ENCODE measurements at places on chromosomes 6 and 20.
A peak's percentile ranks its signal among the peaks of the same experiment; 100 is the strongest.

- DNase-seq: no peak
Observed at GRCh38 chr6:107506145-107506544, 16.2 kb downstream of the SOBP start.

DNA sequence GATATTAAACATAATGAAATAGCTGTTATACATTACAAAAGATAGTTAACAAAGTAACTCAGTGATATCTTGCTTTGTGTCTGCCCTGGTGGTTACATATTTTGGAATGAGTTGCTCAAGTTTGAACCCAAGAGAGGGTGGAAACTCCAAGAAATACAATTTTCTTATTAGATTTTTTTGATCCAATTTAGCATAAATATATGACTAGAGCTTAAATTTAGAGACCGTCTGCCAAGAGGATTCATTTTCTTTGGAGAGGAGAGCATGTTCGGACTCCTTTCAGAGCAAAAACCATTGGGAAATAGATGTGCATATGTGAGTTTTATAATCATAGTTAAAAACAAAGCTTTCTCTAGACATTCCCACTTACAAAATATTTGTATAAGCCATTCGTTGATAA lies 353.4 kb downstream of the EPM2A start:
- no peak for DNase-seq

- no peak for DNase-seq
Observed at GRCh38 chr6:125944434-125944816, 12.1 kb upstream of the HINT3 start.

DNA sequence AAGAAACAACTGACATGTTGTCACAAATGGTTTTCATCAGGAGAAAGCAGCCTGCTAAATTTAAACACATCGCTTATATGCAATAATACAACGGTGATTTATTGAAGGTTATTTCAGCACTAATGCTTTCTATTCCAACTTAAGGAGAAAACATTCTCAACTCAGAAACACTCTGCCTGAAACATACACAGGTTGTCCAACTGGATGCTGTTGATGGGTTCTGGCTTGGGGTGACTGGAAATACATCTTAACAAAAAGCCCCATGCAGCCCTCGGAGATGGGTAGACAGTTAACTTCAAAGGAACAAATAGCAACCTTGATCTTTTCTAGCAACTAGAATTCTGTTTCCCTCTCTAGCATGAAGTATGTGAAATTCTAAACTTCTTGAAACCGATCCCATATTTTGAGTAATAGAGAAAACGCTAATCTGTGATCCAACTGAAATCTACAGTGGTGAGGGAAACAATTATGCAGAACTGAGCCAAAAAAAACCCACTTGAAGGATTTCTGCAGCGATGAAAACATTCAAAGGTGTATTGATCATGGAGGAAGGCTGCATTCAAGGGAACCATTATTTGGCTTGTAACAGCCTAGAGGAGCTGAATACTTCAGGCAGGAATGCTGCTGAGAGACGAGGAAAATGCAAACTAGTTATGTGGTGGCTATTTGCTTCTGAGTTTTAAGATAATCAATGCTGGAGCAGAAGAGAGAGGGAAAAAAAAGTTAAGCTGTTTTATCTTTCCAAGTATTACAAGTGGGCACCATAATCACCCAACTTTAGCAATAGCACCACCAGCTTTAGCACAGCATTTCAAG lies 6.9 kb downstream of the ZMYND8 start:
- DNase-seq: no peak

- no peak for DNase-seq
Observed at GRCh38 chr6:68649669-68650068, 14.6 kb downstream of the ADGRB3 start.

- DNase-seq: no peak
Observed at GRCh38 chr6:12530345-12530744, 186.2 kb upstream of the PHACTR1 start.

DNA sequence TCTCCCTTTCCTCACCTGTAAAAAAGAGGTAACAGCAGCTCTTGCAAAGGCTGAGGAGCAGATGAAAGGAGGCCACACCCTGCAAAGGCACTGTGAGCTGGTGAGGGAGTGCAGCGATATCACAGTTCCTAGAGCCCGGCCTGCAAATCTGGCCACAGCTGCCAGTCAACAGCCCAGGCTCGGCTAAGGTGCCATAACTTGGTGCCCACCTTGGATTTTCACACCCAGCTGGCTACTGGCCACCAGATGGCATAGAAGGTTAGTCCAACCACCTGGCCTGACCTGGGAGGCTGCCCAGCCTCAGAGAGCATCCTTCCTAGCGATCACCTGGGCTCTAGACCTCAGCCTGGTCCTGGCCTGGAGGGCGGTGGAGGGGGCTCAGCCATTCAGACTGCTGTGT lies 46.8 kb downstream of the KCNB1 start:
- DNase-seq: no peak

GRCh38 chr6:134937426-134937825 lies 12.5 kb downstream of the ALDH8A1 start:
- no peak for DNase-seq

- DNase-seq: no peak
Observed at GRCh38 chr6:20808924-20809323, 274.7 kb downstream of the CDKAL1 start.

- DNase-seq: no peak
Observed at GRCh38 chr6:126188279-126188909, 151.5 kb upstream of the CENPW start.

DNA sequence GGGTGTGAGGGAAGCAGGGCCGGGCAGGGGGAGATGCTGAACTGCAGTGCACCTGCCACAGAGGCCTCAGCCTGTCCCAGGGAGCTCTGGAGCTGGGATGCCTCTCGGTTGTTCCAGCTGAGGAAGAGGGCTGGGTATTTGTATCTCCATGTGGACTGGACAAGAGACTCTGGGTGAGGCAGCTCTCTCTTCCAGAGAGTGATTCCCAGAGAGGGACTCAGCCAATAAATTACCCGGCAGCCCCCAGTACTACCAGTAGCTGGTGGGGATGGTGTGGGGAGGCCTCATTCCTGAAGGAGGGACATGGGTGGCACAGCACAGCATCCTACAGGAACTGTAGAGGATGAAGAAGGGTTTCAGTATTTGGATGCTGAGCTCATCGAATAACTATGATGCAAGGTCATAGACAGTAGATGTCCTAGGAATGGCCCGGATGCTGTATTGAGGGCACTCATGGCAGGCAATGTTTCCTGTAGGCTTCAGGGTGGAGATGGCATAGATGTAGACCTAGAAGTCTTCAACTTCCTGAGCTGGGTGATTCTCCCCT lies 1.4 kb downstream of the FGD2 start:
- DNase-seq: no peak

- DNase-seq: peak; percentile 0
Observed at GRCh38 chr6:26473758-26474438, 16.1 kb downstream of the BTN2A1 start.

DNA sequence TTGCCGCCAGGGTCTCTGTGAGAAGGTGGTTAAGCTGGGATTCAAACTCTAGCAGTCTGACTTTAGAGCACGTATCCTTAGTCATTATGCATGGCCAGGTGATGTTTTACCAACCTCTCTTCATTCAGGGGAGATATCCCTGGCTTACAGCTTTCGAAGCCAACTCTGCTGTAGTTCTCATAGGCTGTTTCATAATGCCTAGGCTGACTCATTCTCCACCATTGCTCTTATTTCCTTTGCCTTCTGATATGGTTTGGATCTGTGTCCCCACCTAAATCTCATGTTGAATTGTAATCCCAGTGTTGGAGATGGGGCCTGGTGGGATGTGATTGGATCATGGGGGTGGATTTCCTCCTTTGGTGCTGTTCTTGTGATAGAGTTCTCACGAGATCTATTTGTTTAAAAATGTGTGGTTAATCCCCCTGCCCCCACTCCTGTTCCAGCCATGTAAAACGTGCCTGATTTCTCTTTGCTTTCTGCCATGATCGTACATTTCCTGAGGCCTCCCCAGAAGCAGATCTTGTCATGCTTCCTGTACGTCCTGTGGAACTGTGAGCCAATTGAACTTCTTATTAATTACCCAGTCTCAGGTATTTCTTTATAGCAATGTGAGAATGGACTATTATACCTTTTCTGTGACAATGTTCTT lies 94.6 kb upstream of the MAN1A1 start:
- no peak for DNase-seq

DNA sequence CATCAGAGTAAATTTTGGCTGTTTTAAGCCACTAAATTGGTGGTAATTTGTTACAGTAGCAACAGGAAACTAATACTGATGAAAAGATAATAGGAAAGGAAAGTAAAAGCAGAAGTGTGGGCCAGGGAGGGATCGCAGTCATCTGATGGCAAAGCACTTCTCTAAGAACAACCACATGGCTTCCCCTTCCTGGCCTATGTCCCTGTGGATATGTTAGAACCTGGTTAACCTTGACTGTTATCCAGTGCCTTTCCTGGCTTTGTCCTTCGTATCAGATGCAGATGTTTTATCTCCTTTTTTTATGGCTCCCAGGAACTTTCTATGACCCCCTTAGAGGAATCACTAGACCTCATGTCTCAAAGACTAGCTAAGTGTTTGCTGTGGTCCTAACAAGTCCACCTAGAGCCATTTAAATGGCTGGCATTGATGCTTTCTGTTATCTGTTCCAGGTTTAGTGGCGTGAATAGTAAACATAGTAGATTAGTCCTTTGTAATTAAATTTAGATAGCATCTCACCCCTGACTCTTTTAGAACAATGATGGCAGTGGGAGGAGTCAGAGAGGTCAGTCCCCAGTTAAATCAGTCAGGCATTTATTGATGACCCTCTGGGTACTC lies 79.2 kb upstream of the PHACTR2 start:
- DNase-seq: no peak

DNA sequence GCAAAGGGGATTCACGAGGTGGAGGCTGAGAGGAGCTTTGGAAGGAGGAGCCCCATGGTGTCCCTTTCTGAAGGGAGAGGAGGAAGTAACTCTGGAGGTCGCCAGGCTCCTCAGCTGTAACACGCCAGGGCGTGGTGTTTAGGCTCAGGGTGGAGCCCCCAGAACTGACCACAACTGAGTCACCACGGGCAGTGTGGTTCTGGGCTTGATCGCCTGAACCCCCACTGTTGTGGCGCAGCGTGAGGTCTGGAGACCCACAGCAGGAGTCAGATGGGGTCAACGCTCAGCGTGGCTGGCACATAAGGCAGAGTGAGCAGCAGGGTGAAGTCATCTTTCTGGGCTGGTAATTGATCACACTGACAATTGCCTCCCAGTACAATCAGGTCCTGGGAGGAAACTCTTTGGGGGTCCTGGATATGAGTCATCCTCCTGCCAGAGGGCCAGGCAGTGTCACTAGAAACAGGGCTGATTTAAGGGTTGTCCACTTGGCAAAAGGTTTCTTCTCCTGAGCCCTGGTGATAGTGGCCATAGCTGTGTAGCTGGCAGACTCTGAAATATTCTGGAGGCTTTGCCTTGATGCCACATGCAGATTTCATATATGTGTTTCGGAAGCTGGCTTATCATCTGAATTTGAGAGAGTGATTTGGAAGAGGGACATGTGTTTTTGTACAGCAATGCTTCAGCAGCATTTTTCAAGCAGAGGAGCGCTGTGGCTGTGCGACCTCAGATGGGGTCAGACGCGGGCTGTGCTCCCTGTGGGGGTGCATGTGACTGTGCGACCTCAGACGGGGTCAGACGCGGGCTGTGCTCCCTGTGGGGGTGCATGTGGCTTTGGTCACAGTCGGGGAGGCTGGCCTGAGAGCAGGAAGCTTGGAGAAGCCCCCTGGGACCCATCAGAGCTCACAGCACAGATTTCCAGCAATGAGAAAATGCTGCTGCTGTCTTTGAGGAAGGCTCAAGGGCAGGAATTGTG lies 50.0 kb downstream of the SYNJ2 start:
- no peak for DNase-seq

DNA sequence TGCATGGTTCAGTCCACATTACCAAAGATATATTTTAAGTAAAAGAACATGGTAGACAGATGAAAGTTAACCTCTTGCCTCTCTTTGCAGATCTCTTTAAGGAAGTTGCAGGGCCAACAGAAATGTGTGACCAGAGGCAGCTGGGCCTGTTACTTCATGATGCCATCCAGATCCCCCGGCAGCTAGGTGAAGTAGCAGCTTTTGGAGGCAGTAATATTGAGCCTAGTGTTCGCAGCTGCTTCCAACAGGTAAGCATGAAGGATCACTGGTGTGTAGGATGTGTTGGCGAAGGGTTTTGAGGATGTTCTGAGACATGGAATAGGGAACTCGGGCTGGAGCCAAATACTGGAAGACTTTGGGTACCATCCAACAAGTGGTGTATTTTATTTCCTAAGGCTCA lies 508.6 kb downstream of the UTRN start:
- no peak for DNase-seq

DNA sequence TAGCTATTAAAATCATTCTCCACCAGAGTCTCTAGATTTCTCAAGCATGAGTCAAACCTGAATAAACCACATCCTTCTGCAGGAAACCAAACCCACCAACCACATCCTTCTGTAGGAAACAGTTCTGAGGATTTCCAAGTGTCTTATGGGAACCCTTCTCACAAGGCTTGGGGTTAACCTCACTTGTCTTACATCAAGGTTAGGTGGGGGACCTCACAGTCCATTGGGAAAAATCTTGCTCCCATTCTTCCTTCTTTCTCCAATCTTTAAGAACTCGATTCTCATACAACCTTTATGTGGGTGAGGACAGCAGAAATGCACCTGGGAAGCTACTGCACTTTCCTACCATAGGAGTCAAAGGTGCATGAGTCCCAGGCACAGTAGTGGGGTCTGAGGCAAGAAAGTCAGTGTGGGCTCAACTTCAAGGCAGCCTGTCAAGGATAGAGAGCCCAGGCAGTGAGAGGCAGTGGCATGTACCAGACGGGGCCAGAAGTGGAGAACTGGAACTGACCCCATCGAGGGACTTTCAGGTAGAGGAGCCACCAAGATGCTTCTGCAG lies 114.5 kb downstream of the SLC22A3 start:
- no peak for DNase-seq

DNA sequence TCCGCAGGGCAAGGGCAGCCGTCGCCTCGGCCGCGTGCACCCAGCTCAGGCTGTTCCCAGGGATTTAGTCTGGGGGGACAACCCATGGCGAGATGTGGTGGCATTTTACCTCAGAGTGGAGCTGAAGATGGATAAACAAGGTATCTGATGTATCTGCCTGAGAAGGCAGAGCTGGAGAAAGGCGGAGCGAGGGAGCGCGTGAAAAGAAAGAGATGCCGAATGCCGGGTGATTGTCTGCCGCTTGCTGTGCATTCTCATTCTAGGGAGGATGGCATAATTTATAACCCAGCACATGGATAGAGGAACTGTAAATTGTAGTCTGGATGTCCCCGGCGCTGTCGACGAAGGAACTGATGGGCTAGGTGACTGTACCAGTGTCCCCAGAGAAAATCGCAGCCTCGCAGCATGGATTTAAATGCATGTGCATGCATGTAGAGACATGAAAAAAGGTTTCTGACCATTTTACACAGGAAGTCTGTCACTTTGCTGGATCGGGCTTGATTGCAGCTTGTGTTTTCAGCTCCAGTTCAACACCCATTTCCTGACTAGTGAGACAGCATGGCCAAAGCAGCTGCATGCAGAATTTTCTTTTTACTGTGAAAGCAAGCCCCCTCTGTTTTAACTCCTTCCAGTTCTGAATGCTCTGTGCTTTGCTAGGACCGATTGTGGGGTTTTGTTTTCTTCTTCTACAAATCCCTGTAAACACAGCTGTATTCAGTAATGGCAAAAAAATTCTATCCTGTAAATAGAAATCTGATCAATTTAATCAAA lies 149.7 kb downstream of the PRL start:
- no peak for DNase-seq

- no peak for DNase-seq
Observed at GRCh38 chr6:132153221-132153898, 202.2 kb upstream of the CCN2 start.

All from NCI-H2107 (cell line).